ENCODE measurements at places on chromosomes 2 and 18.

- DNase-seq, result no peak
These were observed 43.5 kb downstream of the CRIM1 start for GRCh38 chr2:36399050-36399449.

- DNase-seq, result no peak
These were observed 7.1 kb downstream of the AAK1 start for GRCh38 chr2:69636395-69636794.

DNA sequence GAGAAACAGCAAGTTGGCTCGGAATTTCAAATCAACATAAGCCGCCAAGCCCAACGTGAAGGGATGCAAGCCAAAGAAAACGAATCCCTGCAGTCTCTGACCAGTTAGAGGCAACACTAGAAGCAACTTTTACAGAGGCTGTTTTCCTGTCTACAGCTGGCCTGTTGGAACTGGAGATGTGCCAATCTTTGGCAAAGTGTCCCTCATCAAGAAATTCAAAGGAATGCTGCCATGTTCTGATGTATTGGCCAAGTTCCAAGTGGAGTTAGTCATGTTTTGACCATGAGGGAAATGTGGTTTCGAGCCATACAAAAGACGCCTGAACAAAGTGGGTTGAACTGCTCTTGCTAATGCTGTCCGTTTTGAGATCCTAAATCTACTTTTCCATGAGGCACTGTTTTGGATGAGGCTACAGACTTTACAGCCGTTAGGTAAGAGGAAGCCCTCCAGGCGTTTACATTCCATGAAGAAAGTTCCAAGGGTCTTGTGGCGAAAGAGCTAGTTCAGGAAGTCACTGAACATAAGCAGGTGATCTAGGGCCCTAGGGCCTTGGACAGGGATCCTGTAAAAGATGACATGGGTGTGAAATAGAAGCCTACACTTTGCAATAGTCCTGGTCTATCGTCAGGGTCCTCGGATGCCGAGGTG is 140.7 kb upstream of the PXDN start:
- no peak for DNase-seq

DNA sequence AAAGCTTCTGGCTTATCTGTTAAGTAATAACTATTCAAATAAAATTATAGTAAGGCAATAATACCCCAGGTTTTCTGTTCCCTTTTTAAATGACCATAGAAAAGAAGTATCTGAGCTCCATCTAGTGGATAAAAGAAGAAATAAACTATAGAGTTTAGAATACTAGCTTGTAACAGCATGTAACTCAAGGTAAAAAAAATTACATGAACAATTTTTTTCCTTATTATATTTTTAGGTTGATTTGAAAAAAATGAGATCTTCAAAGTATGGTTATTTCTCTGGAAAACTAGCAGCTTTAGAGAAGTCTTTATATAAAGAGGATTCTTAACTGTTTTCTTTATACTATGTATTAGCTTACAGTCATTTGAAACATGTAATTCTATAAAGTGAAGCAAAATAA is 58.1 kb downstream of the NCKAP1 start:
- no peak for DNase-seq

DNA sequence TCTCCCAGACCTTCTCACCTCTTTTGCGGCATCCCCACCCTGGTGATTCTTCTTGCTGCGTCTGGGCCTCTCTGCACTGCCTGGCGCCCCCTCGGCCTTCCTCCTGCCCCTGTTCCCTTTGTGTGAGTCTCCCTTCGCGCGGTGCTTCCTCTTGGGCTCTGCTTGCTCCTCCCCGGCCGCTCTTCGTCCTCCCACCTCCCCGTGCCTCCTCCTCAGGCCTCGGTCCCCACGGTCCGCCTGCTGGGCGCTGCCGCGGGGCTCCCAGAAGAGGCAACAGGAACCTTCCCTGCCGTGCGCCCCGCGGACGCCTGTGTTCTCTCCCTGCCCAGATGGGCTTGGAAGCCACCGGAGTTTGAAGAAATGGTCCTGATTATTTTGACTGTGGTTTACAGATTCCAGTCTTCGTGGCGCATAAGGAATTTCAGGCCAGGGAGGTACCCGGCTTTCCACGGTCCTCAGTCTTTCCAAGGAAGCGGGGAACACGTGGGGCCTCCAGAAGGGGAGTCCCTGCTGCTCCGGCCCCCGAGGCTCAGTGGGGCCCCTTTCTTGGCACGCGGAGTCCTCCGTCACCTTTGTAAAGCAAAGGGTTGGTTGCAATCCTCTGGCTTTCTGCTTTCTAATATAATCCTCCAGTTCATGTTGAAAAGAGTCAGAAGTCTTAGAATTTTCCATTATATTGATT is 13.1 kb downstream of the RNU2-63P start:
- DNase-seq, result no peak

DNA sequence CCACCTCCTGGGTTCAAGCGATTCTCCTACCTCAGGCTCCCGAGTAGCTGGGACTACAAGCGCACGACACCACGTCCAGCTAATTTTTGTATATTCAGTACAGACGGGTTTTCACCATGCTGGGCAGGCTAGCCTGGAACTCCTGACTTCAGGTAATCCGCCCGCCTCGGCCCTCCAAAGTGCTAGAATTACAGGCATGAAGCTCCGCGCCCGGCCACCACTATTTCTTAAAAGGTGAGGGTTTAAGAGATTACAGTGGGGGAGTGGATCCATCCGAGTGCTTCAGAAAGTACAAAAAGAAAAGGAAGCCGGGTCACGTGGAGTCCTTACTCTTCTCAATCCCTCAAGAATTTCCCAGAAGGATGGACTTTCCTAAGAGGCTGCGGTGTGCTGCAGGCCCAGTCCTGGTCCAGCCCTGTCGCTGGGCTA is 146.9 kb downstream of the ANKRD44 start:
- no peak for DNase-seq

- no peak for DNase-seq
These were observed 150.8 kb downstream of the PXDN start for GRCh38 chr2:1593371-1594122.

DNA sequence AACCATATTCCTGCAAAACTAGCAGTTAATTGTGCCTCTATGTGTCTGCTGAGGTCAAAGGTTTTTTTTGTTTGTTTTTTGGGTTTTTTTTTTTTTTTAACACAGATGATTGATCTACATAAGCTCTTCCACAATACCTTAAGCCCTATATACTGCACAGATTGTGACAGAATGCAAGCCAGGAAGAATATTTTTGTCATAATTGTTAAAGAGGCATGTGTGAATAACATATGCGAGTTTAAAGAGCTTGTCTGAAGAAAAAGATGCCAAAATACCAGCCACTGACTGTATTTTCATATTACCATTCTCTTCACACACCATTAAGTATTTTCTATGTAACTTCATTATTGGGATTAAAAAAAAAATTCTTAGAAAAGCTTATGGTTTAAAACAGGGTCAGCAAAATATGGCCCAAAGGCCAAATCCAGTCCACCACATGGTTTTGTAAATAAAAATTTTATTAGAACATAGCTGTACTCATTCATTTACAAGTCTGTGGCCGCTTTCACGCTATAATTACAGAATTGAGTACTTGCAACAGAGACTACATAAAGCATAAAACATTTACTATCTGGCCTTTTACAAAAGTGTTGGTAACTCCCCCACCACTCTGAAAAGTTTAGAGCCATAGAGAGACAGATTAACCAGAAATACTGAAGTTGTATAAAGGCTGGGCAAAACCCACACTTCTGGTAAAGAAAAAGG is 89.9 kb downstream of the TRIP12 start:
- DNase-seq, result no peak

- no peak for DNase-seq
These were observed 270.5 kb downstream of the MYCN start for GRCh38 chr2:16210841-16211240.

- no peak for DNase-seq
These were observed 132.1 kb upstream of the DNMT3A start for GRCh38 chr2:25473758-25474340.

GRCh38 chr2:37775908-37776250 is 104.4 kb upstream of the CDC42EP3 start:
- no peak for DNase-seq
